Stimulated activated naive CD4-positive, alpha-beta T cell treated with Interleukin-2 at 50 U/mL for 16 hours (primary cell): ENCODE measurements at places on chromosomes 12 and 14.

DNA sequence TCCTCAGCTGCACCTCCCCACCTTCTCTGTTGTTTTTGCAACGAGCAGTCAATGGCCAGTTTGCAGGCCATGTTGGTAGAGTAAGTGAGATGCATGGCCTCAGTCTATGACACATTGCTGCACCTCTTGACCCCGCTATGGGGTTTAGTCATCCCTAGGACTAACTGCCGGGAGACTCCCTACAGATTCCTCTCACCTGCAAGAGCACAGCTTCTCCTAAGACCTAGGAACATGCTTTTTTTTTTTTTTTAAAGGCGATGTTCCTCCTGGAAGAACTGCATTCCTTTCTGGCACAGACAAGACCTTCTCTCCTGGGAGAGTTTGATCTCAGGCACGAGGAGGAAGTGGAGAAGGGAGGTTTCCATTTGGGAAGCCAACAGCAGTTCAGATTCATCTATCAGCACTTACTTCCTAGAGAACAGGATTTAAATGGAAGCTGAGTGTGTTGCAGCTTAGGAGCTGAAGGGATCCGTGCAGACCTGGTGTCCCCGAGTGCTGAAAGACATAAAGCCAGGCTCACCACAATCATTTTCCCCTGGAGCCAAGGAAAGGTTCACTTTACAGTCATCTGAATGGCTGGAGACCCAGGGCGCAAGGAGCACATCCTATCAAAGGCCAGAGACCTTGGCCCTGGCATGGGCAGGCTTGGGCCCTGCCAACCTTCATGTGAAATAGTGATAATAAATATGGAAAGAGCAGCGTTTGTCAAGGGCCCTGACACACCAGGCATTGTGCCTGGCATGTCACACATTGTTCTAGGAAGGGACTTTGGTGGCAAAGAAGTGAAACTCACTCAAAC, 104.1 kb downstream of the LGMN start:
- no peak for DNase-seq

DNA sequence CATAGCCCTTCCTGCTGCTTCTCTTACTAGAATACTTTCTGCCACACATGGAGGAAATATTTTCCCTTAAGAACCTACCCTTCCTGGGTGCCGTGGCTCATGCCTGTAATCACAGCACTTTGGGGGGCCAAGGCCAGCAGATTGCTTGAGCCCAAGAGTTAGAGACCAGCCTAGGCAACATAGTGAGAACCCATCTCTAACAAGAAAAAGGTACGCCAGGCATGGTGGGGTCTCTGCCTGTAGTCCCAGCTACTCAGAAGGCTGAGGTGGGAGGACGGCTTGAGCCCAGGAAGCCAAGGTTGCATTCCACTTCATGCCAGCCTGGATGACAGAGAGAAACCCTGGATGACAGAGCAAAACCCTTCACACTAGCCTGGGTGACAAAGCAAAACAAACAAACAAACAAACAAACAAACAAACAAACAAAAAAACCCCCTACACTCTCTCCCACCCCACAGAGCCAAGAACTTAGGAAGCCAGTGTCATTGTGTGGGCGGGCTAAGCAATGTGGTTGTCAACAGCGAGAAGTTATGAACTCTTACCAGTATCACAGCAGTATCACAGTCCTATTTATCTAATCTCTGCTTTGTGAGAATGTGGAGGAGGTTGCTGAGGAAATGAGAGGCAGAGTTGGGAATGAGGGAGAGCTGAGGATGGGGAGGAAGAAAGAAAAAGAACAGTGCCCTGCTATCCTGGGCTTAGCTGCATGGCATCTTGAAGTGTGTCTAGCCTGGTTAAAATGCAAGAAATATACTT, 53.8 kb upstream of the CLEC14A start:
- DNase-seq, result no peak

GRCh38 chr14:49598485-49599300, at the start of gene LRR1:
LRR1 (plus strand) TSS chr14:49598940; CDS start chr14:49599021, 81 bp downstream.
- peak; percentile 82 for DNase-seq

DNA sequence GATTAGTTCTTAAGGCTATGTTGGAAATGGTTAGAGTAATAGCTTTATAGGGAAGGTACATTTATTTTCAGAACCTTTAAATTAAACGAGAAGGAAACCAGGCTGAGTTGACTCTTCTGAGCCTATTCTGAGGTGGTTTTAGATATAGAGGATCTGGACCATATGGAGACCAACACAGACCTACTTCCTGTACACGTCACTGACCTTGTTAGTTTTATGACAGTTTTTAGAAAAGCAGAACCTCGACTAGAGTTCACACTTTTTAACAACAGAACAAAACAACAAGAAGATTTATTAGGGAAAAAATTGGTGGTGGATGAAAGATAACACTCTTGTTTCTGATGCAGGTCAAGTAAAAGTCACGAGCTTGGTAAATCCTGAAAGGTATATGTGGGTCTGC, 107.1 kb downstream of the NPAS3 start:
- no peak for DNase-seq

GRCh38 chr12:124586756-124587155, 19.3 kb upstream of the NCOR2 start:
- DNase-seq, result no peak

- no peak for DNase-seq
Measured at GRCh38 chr12:63811334-63811733, 31.6 kb downstream of the RXYLT1 start.

GRCh38 chr12:77888611-77889010, 57.9 kb downstream of the NAV3 start:
- no peak for DNase-seq

- no peak for DNase-seq
Measured at GRCh38 chr12:12736759-12737676, 19.9 kb downstream of the CDKN1B start.

GRCh38 chr14:102363182-102363943, 622 bp downstream of the TECPR2 start:
- DNase-seq, result peak; percentile 18

DNA sequence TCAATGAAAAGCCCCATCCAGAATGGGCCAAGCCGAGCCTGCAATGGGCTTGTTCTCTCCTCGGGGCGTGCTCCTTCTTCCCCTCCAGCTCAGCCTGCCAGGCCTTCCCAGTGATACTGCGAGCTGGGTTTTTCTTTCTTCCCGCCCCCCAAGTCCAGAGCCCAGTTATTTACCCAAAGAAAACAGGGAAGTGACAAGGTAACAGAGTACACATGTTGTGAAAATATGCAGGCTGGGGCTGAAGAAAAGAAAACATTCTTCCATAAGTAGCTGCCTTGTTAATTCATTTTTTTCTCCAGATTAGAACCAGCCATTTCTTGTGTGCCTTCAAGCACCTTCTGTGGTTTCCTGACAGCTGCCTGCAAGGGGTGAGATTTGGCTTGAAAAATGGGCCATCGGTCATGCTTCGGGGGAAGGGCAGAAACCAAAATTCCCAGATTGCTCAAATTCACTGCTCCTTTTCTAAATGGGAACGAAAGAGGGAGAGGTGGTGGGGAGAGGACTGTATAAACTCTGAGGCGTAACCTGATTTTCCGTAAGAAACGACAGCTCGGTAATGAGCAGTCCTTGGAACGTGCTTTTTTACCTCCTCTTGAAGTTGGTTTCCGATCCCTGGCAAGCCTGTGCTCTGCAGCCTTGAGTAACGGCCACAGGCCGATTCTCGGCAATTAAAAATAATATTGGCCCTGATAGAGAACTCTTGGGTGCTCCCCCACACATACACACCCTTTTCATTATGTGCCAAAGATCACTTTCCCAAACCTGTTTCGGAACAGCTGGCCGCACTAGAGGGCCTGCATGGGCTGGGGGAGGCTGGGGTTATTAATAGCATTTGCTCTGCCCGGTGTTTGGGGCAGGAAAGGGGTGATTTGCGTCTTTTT, 229.4 kb downstream of the ZFP36L1 start:
- DNase-seq, result no peak

DNA sequence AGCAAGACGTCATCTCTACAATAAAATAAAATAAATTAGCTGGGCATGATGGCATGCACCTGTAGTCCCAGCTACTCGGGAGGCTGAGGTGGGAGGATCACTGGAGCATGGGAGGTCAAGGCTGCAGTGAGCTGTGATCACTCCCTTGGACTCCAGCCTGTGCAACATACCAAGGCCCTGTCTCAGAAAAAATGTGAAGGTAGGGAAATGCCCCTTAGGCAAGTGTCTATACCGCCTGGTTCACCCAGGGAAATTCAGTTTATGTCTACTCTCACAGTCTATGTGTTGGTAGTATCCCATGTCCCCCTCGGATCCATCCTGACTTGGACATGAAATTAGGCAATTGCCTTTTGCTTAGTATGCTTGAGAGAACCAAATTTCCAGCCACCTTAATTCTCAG, 88.4 kb upstream of the TMEM132C start:
- DNase-seq, result no peak

GRCh38 chr12:72323881-72324280, 51.7 kb downstream of the TRHDE start:
- DNase-seq, result no peak

GRCh38 chr12:26971963-26972362, 33.7 kb downstream of the FGFR1OP2 start:
- DNase-seq, result peak; percentile 63

DNA sequence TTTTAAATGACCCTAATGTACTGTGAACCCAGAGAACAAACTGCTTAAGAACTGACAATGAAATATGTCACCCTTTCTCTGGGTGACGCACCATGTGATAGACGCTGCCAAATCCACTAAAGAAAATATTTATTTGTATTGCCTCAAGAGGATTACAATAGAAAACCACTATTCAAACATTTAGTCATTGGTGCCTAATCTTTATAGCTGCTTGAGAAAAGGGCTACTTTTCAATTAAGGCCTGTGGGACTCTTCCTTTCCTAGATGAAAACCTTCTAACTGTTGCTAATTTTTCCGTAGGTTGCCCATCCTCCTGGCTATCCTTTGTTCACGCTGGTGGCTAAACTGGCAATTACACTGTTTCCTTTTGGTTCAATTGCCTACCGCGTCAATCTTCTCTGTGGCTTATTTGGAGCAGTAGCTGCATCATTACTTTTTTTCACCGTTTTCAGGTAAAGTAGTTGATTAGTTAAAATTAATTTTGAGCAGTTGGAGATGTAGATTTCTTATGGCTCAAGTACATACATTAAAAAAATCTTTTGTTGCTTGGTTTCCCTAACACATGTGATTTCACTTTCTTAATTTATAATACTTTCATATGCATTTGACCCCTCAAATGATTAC, 6.0 kb downstream of the TMEM260 start:
- DNase-seq, result no peak

- peak; percentile 77 for DNase-seq
Measured at GRCh38 chr14:24052656-24053547, 1.1 kb downstream of the CARMIL3 start.

DNA sequence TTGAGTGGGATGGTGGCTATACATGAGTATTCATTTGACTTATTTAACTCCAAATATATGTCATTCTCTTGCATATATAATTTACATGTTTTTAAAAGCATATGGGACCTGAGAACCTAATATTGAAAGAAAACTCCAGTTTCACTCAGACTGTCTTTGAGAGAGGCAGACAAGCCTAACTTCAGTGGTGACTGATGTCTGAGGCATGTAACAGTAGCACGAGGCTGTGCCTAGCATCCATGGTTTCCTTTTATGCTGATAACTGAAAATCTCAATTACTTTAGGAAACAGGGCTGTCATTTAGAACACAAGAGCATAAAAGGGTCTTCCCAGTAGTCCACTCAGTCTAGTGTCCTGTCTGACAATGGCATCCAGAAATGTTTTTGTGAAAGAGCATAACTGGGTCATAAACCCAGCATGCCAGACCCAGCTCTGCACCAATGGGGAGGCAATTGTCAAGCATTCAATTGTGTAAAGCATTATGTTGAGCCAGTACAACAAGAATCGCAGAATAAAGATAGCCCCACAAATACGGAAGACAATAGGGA, 24.3 kb downstream of the MAPK1IP1L start:
- DNase-seq, result no peak

GRCh38 chr12:47689215-47689614, 16.6 kb downstream of the RPAP3 start:
- no peak for DNase-seq

GRCh38 chr12:67400742-67401141, 131.6 kb downstream of the CAND1 start:
- DNase-seq, result no peak

DNA sequence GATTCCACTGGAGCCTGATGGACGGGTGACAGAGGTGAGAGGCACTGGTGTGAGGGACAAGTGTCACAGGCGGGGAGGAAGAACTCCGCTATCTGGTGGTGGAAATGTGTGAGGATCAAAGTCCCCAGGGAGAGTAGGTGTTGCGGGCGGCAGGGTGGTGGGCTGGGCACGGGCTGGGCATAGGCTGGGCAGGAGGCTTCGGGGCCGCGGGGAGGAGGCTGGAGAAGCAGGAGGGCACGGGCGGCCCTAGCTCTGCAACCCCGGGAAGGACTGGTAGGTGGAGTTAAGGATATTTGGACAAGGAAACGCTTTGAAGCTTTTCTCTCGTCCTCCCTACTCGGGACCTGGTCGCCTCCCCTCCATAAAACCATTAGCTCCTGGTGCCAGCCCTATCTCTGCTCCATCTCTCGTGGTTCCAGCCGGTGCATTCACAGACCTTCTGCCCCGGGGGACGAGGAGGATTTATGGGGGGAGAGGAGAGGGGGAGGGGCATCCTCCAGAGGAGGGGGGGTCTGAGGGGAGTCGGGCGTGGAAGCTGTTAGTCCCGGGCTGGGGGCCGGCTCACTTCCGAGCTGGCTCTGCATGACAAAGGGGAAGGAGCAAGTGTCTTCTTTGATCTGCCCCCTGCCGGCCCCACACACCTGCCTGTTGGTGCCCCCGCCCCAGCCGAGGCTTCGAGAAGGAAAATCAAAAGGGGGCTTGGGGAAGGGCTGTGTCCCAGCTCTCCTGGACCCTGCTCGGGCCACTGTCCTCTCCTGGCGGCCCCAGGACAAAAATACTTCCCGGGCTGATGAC, 504 bp downstream of the WNT5B start:
- DNase-seq, result no peak

GRCh38 chr12:10750385-10750727, 27.2 kb upstream of the YBX3 start:
- no peak for DNase-seq

DNA sequence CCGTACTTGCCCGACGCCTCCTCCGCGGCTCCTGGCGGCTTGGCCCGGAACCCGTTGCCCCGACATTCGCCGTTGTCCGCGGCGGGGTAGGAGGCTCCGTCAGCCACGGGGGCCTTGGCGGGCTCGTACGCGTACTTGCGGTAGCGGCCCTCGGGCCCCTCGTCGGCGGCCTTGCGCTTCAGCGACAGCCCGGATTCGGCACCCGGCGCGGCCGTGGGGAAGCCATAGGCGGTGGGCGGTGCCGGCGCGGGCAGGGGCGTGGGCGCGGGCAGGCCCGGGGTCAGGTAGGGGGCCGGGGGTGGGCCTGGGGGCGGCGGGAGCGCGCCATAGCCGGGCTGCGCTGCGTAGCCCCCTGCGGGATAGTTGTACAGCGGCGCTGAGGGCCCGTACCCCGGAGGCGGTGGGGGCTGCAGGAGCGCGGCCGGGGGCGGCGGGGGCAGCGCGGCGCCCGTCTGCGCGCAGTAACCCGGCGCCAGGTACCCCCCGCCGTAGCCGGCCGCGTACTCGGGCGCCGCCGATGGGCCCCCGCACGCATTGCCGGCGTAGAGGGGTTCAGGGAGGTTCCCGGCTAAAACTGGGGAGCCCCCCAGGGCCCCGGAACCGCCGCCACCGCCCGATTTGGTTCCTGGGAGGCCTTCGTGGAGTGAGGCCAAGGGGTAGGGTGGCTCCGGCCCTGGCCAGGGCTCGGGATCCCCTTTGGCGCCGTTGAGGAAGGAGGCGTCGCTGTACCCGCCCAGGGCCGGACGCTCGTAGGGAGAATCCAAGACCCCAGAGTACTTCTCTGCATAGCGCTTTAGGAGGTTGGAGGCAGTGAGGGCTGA, 26.9 kb downstream of the FIGNL2 start:
- peak; percentile 37 for DNase-seq

GRCh38 chr12:85676816-85677749, 159.1 kb downstream of the RASSF9 start:
- no peak for DNase-seq

GRCh38 chr12:3438401-3438800, 52.6 kb upstream of the PRMT8 start:
- no peak for DNase-seq
